ENCODE measurements at places on chromosomes 6 and 20.

DNA sequence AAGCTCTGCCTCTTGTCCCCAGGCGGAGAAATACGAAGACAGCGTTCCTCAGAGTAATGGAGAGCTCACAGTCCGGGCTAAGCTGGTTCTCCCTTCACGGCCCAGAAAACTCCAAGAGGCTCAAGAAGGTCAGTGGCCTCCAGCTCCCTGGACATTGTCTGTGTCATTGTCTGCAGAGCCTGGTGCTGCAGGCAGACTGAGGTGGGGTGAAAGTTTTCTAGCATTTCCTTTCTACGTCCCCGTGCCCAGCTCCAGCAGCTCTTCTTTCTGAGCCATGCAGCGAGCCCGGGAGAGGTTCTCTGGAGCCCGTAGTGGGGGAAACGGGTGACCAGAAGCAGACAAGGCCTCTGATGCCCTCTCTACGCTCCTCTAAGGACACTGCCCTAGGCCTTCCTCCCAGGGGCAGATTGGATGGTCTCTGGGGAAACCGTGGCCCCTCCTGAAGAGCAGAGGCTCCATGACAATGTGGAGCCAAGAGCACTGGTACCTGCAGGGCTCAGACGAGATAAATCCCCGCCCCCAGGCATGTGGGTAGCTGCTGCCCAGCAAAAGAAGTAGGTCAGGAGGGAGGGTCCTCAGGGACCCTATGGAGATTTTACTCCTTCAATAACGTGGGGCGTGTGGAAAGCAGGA lies 58.4 kb downstream of the EZR start:
- DNase-seq, result no peak

DNA sequence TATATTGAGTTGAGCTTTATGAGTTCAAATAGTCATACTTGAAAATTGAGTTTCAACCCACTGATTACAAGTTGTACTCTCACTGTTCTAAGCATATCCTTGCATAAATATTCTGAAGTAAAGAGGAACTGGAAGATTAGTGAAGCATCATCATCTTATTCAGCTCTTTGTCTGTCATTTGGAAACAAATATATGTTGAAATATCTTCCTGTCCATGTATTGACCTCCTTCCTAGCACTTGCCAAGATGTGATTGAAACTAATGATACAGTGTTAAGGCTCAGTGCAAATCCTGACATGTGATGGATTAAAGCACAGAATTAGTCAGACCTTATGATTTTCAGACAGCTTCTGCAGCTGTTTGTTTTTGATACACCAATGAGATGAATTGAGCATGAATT lies 434.3 kb downstream of the TBC1D32 start:
- DNase-seq, result no peak

- no peak for DNase-seq
Observed at GRCh38 chr20:33828967-33829560, 17.9 kb downstream of the CHMP4B start.

DNA sequence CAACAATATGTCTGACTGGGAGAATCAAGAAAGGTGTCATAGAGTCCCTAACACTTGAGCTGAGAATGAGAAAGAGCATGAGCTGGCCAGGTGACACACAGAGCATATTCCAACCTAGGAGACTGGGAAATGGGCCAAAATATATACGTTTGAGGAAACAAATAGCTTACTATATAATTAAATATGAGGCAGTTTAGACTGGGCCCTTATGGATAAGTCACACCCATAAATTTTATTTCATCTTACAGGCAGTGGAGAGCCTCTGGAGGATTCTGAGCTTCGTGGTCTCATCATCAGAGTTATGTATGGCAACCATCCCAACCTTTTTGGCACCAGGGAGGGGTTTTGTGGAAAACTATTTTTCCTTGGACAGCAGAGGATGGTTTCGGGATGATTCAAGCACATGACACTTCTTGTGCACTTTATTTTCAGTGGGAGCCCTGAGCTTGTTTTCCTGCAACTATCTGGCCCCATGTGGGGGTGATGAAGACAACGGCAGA lies 12.9 kb upstream of the NQO2 start:
- no peak for DNase-seq

- no peak for DNase-seq
Observed at GRCh38 chr6:107533415-107534059, 43.6 kb downstream of the SOBP start.

- DNase-seq, result no peak
Observed at GRCh38 chr20:12203981-12204380, 286.3 kb downstream of the BTBD3 start.

GRCh38 chr6:134413241-134413643 lies 95.3 kb upstream of the SGK1 start:
- no peak for DNase-seq

DNA sequence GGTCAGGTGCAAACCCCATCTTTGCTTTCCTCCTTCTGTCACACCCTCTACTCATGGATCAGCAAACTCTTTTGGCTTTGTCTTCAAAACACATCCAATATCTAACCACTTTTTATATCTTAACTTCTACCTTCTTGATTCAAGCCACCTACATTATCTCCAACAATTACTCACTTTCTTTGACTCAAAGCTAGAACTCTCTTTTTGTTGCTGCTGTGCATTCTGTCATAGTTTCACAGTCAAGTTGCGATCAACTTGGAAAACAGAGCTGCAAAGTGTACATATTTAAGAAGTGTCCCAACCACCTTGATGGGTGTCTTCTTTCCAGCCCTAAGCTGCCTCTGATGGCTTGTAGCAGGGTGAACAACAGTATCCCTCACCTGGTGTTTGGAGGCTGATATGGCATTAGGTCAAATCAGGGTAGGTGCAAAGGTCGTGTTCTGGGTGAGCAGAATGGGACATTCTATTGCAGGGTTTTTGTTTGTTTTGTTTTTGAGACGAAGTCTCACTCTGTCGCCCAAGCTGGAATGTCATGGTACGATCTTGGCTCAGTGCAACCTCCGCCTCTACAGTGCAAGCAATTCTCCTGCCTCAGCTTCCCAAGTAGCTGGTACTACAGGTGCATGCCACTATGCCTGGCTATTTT lies 43.4 kb upstream of the RALGAPA2 start:
- DNase-seq, result no peak

DNA sequence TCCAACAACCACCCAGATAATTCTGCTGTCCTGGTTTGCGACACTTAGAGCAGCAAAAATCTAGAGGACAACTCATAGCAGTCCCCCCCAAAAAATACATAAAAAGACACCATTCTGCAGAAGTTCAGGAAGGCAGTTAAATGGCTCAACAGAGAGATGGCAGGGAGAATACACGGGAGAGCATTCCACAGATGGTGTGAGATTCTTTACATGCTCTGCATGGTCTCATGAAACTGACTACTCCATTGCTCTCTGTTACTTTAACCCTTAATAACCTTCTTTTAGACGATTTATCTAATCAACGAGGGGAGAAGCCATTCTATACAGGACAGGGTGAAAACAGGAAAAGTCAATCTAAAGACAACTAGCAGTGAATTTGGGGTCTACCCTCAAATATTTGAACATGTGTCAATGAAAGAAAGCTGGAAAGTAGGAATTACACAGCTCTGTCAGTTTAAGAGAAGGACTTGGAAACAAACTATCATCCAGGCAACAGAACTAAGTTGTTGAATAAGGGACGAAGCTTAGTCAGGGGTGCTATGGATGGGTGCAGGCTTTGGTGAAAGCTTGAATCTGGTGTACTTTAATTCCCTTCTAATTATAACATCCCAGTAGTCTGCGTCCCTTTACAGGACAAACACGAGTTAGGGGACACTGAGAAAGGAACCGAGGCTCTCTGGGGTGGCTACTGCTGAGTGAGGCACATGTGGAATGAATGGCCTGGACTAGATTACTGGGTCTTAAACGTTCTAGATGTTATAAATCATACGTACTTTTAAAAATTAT lies 5.1 kb downstream of the PERP start:
- DNase-seq, result no peak

GRCh38 chr6:12813321-12813720 lies 96.8 kb downstream of the PHACTR1 start:
- DNase-seq, result no peak

GRCh38 chr6:38935051-38935450 lies 113.5 kb upstream of the GLP1R start:
- DNase-seq, result no peak

GRCh38 chr6:147467428-147467827 lies 41.1 kb upstream of the SAMD5 start:
- no peak for DNase-seq

- DNase-seq, result peak; percentile 57
Observed at GRCh38 chr6:116101302-116101718, 657 bp downstream of the NT5DC1 start.

DNA sequence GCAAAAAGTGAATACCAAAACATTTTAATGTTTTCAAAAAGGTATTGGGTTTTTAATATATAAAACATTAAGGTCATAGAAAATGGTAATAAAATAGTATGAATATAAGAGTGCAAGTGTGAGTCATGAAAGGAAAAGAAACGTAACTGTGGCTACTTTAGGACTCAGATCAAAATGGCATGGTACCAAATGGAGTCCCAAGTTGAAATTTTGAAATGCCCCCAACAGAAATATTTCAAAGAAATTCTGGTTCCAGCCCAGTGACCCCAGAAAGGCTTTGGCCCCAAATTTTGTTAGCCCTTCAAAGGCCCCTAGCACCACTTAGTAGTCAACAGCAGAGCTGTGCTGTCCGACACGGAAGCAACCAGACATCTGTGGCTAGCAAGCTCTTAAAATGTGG lies 6.0 kb downstream of the COL12A1 start:
- DNase-seq, result no peak

GRCh38 chr6:106477146-106477545 lies 116.6 kb downstream of the CRYBG1 start:
- no peak for DNase-seq

GRCh38 chr20:49976542-49976941 lies 6.2 kb upstream of the SNAI1 start:
- DNase-seq, result no peak

GRCh38 chr6:93069856-93070255 lies 349.5 kb downstream of the EPHA7 start:
- no peak for DNase-seq

DNA sequence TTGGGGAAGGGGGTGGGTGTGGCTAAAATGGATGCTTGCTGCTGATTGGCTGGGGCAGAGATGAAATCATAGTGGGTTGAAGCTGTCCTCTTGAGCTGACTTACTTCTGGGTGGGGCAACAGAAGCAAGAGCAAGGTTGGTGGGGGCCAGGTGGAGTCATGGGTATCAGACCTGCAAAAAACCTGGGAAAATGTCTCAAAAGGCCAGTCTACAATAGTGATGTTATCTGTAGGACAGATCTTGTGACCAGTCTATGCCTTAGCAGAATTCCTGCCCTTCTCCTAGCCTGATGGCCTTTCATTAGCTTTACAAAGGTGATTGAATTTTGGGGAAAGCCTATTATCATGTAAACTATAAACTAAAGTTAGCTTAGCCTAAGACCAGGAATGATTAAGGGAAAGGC lies 945.7 kb downstream of the KIF16B start:
- DNase-seq, result no peak

DNA sequence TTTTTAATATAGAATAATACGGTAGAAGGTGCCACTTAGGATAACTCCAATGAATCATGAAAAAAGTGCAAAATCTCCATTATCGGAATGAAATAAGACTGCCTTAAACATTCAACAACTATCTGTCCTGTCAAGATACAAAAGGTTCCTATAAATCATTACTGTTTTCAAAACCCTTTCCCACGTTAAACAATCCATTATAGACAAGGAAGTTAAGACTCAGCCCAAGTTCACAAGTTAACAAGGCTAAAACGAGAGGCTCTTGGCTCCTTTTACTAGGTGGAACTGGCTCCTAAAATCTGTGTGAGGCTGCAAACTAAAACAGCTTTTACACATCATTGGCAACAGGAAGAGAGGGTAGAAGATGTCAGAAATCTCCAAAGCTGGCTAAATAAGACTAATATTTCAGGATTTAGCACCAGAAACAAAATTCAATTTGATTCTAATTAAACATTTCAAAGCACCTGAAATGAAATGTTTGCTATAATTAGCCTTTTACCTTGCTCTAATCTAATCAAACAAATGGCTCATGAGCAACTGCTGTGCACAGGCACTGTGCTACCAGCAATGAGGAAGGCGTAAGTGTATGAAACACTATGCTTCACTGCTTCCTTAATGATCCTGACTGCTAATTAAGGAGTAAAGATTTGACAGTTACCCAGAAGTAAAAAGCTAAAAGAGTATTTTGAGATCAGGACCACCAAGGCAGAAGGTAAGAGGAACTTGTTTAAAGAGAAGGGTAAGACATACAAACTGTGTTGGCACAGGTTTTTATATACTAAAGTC lies 109.7 kb downstream of the DST start:
- no peak for DNase-seq

DNA sequence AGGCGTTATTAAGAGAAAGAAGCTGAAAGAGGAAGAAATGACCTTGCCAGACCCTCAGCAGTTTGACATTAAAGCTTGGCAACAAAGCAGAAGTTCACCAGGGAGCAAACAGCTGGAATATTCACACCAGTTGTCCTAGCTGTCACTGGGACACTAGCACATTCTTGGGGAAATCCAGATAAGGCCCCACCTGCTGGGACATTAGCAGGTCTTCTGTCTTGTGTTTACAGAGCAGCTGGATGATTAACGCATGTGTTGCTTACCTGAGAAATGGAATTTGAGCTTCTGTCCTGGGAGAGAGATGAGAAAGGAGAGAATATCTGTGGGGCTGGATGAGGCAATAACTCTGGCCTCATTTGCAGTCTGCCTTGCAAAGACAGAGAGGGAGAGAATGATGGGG lies 137.6 kb upstream of the RIN2 start:
- DNase-seq, result no peak

DNA sequence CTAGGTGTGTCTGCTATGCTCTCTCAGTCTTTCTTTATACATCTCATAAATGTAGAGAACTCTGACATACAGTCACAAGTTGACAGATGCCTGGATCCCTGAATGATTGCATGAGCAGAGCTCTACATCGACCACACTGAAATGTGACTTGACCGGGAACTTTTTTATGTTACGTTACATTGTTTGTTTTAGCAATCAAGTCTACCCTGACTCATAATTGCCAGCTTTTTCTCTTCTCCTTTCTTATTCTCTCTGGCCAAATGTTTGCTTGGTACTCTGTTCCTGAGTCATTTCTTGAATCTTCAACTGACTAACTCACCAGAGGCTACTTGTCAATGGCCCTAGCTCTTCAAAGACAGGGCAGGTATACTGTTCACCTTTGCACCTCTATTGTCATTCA lies 213.6 kb upstream of the DTNBP1 start:
- no peak for DNase-seq

DNA sequence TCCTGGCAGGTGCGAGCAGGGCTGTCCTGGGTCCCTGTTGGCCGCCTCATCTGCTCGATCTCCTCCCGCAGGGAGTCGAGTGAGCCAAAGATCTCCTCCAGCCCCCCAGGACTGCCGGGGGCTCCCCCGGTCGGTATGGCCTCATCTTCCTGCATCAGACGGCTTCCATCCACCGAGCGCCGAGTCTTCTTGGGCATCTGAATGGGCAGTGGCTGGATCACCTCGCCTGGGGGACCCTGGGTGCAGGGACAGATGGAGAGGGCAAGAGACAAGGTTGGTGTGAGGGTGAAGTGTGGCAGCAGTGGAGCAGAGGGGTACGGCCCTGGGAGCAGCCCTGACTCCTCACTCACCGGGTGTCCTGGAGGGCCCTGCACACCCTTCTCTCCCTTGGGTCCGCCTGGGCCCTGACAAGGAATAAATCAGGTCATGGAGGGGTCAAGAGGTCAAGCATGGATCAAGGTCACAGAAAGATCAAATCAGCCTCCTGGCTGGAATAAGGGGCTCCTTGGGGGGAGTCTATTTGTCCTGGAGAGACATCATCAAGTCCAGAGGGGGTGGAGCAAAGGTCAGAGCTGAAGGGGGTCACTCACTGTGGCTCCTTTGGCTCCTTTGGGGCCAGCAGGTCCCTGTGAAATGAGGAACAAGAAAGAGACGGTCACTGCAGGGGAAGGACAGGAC lies 26.5 kb downstream of the COL11A2 start:
- DNase-seq, result no peak

Data from activated CD4-positive, alpha-beta T cell treated with anti-CD3 and anti-CD28 coated beads for 24 hours (primary cell).